ENCODE measurements at places on chromosomes 13 and 19.
A peak's percentile ranks its signal among the peaks of the same experiment; 100 is the strongest.

- no peak for DNase-seq
These were observed 174.5 kb downstream of the USP12 start for GRCh38 chr13:26996965-26997752.

- DNase-seq = no peak
These were observed 2.7 kb upstream of the MIDN start for GRCh38 chr19:1245494-1246264.

DNA sequence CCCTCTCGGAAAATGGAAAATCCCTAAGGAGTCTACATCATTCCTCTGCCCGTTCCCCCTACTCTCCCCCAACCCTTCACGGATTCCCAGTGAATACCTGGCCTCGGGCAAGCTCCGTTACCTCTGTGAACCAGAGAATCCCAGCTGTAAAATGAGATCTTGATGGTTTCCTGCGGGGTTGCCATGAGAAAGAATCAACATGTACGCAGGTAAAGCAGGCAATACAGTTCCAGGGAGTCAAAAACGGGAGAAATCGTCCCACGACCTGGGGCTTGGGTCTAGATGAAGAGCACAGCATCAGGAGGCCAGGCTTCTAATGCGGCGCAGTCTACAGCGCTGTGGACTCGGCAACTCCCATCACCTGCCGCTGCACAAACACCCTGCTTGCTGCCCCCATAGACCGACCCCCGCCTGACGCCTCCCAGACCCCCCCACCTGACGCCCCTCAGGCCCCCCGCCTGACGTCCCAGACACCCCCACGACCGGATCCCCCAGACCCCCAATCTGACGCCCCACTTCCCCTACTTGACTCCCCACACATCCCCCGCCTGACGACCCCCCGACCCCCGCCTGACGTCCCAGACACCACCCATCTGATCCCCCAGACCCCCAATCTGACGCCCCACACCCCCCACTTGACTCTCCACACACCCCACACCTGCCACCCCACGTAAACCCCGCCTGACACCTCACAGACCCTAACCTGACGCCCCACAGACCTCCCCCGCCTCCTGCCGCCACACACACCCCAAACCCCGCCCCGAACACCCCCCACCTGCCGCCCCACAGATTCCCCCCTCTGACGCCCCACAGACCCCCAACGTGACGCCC, 680 bp downstream of the LIG4 start:
- no peak for DNase-seq

- peak; percentile 100 for DNase-seq
These were observed at the start of gene BLOC1S3 for GRCh38 chr19:45178262-45179071. Gene BLOC1S3 (plus strand): TSS chr19:45178784. CDS start chr19:45179297, 513 bp downstream.
